CD4-positive, alpha-beta T cell (primary cell): ENCODE measurements at places on chromosomes 3 and 15.

GRCh38 chr15:27410996-27411605 lies 440.1 kb downstream of the GABRG3 start:
- H3K27me3 ChIP-seq, result no peaks in the 10 kb centered on the region
- H3K4me3 ChIP-seq, result no peak overlapping the region
- DNase-seq, result no peak

DNA sequence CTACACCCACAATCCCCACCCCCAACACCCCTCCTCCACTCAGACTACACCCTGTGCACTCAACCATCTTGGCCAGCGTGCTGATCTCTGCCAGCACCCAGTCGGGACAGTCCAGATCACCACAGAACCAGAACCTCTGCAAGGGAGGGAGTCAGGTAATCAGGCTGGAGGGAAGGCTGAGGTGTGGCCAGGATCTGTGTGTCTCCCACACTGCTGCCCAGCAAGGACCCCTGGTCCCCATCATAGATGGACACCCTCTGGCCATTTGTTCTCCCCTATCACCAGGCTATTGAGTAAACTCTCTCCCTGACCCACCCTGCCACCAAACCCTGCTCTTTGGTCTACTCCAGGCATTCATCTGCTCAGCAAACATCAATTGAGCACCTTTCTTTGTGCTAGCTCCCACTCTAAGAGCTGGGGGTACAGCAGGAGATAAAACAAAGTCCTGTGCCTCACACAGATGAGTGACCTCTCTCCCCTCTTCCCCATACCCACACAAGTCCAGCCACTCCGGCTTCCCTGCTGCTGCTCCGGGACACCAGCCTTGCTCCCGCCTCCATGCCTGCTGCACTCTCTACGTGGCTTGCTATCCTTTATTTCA lies 134.8 kb downstream of the TBC1D2B start:
- H3K4me1 ChIP-seq, result peaks cover 14% of the 10 kb centered on the region
- no peaks in the 10 kb centered on the region for H3K36me3 ChIP-seq
- H3K27me3 ChIP-seq, result no peaks in the 10 kb centered on the region
- no peak overlapping the region for H3K27ac ChIP-seq

DNA sequence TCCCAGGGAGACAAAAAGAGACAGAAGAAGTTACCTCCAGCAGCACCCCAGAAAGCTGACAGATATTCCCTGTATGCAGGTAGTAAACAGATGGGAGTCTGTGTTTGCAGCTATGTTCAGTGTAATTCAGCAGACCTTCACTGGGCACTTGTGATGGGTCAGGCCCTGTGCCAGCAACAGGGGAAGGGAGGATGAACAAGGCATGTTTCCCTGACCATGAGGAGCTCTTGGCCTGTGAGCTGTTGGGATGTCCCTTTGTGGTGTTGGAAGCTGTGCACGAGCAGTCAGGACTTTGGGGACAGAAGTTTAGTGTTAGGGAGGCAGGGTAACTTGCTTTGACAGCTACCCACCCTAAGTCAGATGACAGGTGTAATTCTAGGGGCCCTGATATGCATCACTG lies 106.0 kb upstream of the TRIM42 start:
- DNase-seq, result no peak
- no peak overlapping the region for H3K4me3 ChIP-seq
- no peak overlapping the region for H3K27ac ChIP-seq
- H3K36me3 ChIP-seq, result no peaks in the 10 kb centered on the region

DNA sequence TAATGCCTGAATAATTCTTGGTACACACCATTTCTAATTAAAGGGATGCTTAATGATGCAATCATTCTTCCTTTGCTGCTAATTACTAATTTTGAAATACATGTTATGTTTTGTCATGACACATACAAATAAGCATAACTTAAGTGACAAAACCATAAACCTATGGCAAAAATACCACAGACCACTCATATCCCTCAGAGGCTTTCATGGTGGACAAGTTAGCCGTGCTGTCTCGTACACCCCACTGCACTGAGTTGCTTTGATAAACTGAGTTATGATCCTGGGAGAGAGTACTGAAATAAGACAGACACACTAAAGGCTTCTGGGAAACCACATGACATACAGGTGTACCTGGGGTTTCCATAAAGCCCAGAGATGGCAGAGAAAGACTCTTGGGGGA lies 913.8 kb downstream of the FHIT start:
- no peak overlapping the region for H3K27ac ChIP-seq
- H3K4me3 ChIP-seq, result no peak overlapping the region
- no peaks in the 10 kb centered on the region for H3K27me3 ChIP-seq
- H3K36me3 ChIP-seq, result no peaks in the 10 kb centered on the region
- no peaks in the 10 kb centered on the region for H3K4me1 ChIP-seq

DNA sequence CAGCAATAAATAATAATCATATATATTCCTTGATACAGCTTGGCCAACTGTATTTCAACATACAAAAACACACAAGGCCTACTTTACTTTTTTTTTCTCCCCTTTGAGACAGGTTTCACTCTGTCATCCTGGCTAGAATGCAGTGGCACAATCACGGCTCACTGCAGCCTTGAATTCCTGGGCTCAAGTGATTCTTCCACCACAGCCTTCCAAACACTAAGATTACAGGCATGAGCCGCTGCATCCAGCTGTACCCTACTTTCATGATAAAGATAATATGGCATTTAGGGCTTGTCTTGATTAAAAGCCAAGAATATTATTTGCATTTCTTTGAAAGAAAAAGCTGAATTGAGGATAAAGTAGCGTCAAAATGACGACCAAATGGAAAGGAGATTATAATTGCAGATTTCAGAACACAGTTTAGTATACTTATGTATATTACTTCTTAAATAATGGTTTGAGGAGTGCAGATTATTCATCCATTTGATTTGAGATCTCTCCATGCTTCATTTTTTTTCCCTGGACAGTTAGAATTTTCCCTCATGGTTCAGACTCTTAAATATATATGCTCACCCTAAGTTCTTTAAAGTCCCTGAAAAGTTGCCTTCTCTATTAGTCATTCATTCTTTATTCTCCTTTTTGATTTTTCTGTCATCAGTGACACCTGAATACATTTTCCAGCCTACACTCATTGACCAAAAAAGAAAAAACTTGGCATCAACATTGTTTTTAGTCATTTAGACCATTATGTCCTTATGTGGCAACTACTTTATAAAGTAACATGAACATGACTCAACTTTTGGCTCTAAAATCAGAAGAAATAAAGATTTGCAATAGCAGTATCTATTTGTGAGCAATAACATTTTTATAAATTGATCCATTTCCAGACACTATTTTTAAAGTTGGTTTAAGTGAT lies 48.5 kb upstream of the MLF1 start:
- no peaks in the 10 kb centered on the region for H3K36me3 ChIP-seq
- no peak overlapping the region for H3K4me3 ChIP-seq
- no peak for DNase-seq
- H3K4me1 ChIP-seq, result no peaks in the 10 kb centered on the region
- no peaks in the 10 kb centered on the region for H3K27me3 ChIP-seq

- no peaks in the 10 kb centered on the region for H3K4me1 ChIP-seq
- no peak overlapping the region for H3K27ac ChIP-seq
- DNase-seq, result no peak
- no peaks in the 10 kb centered on the region for H3K36me3 ChIP-seq
- H3K27me3 ChIP-seq, result no peaks in the 10 kb centered on the region
These were observed 136.6 kb upstream of the ARPP21 start for GRCh38 chr3:35502699-35503098.

GRCh38 chr3:27713435-27714145 lies 8.5 kb downstream of the EOMES start:
- no peaks in the 10 kb centered on the region for H3K36me3 ChIP-seq
- no peak overlapping the region for H3K27ac ChIP-seq
- peaks cover 31% of the 10 kb centered on the region for H3K27me3 ChIP-seq
- DNase-seq, result no peak
- peaks cover 27% of the 10 kb centered on the region for H3K4me1 ChIP-seq

- H3K27me3 ChIP-seq, result no peaks in the 10 kb centered on the region
- DNase-seq, result no peak
- H3K27ac ChIP-seq, result no peak overlapping the region
- no peaks in the 10 kb centered on the region for H3K36me3 ChIP-seq
These were observed 1.7 kb upstream of the RAB8B start for GRCh38 chr15:63187589-63188226.

DNA sequence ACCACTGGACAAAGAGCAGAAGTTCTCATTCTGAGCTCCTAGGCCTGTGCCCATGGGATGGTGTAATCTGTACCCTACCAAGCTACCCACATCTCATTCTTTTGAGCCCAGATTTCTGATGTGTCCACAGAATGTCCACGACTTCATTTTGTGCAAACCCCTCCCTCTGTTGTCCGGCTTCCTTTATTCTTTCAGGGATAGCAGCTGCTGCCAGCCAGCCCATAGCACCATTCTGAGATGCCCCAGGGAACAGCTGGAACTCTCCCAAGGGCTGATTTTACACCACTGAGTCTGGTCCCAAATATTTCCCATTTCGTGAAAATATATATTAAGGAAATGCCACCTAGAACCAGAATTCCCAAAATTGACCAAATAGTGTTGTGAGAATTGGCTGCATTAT lies 236.6 kb downstream of the SATB1 start:
- no peak for DNase-seq
- H3K4me1 ChIP-seq, result no peaks in the 10 kb centered on the region
- H3K27ac ChIP-seq, result no peak overlapping the region
- no peak overlapping the region for H3K4me3 ChIP-seq
- no peaks in the 10 kb centered on the region for H3K27me3 ChIP-seq

- no peak overlapping the region for H3K27ac ChIP-seq
- DNase-seq, result no peak
These were observed 75.7 kb downstream of the OCA2 start for GRCh38 chr15:28023422-28023821.

- H3K4me3 ChIP-seq, result no peak overlapping the region
- H3K27me3 ChIP-seq, result no peaks in the 10 kb centered on the region
- H3K27ac ChIP-seq, result no peak overlapping the region
- H3K4me1 ChIP-seq, result peaks cover 6% of the 10 kb centered on the region
- peak; percentile 2 for DNase-seq
These were observed 61.3 kb downstream of the CRYBG3 start for GRCh38 chr3:97882975-97883598.

DNA sequence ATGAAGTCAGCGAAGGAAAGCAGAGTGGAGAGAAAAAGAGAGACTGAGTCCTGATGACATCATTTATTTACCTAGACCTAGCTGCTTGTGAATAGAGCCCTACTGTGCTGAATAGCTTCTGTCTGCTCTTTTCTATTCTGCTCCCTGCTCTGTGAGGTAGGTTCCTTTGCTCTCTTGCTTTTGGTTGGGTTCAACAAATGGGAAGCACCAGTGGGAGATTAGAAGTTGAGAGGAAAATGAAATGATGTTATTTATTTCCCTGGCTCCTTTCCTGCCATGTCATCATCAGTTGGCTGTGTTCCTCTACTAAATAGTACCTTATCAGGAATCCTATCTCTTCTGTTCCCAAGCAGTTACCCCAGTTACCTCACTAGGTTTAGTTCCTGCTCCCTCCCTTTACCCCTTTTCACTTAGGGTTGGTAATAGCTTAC lies 23.5 kb downstream of the DTWD1 start:
- H3K36me3 ChIP-seq, result no peaks in the 10 kb centered on the region
- no peak overlapping the region for H3K27ac ChIP-seq
- no peaks in the 10 kb centered on the region for H3K4me1 ChIP-seq
- no peaks in the 10 kb centered on the region for H3K27me3 ChIP-seq
- DNase-seq, result no peak

GRCh38 chr15:85770096-85771041 lies 24.4 kb downstream of the KLHL25 start:
- H3K27me3 ChIP-seq, result no peaks in the 10 kb centered on the region
- H3K36me3 ChIP-seq, result peaks cover 7% of the 10 kb centered on the region
- no peak for DNase-seq

DNA sequence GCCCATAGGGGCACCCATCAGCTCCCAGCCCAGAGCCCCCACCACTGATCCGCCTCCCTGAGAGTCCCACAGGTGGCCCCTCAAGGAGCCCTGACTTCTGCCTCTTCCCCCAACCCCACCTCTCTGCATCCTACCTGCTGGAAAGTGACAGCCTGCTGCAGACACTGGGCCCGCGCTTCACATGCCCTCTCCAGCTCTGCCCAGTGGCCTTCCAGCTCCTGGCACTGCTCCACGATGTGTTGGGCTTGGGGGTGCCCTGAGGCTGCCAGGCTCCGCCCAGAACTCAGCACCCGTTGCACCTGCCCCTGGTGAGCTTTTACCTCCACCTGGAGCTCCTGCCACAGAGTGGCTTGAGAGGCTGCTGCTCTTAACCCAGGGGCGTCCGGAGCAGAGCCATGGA lies 20.1 kb downstream of the SPTBN5 start:
- DNase-seq, result no peak
- no peaks in the 10 kb centered on the region for H3K27me3 ChIP-seq
- H3K4me3 ChIP-seq, result no peak overlapping the region
- H3K4me1 ChIP-seq, result peaks cover 16% of the 10 kb centered on the region

DNA sequence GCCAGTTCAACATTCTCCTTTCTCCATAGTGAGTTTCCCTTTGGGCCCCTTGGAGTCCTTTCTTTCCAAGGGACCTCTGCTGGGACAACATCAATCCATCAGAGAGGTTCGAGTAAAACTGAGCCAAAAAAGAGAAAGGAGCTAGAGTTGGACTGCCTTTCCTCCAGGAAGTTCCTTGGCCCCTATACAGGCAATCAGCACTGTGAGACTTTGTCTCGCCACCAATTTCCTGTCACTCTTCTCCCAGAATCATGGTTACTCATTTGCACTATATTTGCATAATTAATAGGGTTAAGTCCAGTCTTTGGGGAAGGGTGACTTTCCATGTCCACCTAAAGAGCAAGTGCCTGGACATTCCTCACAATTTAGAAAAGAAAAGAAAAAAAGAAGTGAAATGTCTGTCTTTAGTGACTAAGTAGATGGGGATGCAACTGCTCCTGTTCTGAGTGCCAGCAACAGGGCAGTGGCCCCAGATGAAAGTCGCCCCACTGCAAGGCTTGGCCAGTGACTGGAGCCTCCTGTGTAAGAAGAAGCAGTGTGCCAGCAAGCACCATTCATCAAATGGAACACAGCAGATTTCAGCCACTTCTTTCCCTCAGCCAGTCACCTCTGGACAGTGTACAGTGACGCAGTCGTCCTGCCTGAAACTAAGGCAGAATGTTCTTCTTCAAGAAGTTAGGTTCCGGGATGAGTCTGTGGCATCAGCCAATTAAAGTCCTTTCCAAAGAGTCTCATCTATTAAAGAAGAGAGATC lies 91.6 kb downstream of the FSIP1 start:
- H3K27ac ChIP-seq, result no peak overlapping the region
- H3K4me1 ChIP-seq, result no peaks in the 10 kb centered on the region
- no peaks in the 10 kb centered on the region for H3K27me3 ChIP-seq
- H3K36me3 ChIP-seq, result no peaks in the 10 kb centered on the region

DNA sequence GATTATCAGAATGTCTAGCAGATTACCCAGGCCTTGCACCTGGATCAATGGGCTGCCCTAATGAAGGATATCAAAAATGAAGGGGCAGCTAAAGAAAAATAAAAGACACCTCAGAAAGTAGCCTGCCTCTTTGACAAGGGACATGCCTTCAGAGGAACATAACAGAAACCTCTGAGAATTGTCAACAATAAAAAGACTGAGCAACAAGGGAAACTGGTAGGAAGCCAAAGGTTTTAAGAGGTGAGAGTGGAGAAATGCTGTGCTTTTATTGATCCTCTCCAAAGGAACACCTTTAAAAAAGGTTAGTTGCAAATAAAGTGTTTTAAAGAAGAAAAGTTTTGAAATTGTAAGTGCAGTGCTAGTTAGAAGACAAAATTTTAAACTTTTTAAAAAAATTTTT lies 187.8 kb upstream of the TTC14 start:
- H3K27ac ChIP-seq, result no peak overlapping the region
- H3K4me1 ChIP-seq, result no peaks in the 10 kb centered on the region
- H3K4me3 ChIP-seq, result no peak overlapping the region
- H3K27me3 ChIP-seq, result no peaks in the 10 kb centered on the region
